Stimulated activated CD8-positive, alpha-beta memory T cell treated with anti-CD3 and anti-CD28 coated beads, Interleukin-2, amount 100 ng/mL, for 1 hour (primary cell): ENCODE measurements at places on chromosomes 2 and 18.

DNA sequence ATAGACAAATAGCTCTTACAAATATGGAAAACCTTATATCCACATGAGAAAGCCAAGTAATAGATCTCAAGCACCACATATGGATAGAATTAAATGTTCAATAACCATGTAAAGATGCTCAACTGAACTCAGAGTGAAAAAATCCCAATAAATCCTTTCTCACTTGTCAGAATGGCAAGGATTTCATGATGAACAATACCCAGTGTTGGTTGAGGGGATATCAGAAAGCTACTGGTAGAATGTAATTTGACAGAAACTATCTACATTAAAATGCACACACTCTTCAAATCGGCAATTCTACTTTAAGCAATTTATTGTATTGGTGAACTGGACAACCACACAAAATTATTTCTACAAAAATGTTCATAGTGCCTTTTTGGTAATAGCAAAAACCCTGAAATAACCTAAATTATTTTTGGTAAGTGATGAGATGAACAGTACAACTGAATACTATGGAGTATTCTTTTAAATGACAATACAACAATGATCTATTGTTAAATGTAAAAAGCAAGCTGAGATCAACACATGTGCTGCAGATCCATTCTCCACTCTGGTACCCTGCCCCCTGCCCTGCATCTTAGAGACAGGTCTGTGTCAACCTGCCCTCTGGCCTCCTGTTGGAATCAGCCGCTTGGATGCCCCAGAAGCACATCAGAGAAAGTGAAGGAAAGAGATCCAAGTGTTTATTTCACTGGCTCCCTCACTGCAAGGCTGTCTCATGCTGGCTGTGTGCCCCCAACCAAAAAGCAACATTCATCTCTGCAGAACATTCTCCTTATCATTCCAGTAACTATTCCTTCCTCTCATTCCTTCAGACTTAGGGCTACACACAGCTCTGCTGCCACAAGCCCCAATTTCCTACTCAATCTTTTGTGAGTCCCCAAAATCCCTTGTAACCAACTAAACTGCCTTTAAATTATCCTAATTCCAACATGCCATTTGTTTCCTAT is 442.5 kb downstream of the LRATD1 start:
- DNase-seq, result no peak

DNA sequence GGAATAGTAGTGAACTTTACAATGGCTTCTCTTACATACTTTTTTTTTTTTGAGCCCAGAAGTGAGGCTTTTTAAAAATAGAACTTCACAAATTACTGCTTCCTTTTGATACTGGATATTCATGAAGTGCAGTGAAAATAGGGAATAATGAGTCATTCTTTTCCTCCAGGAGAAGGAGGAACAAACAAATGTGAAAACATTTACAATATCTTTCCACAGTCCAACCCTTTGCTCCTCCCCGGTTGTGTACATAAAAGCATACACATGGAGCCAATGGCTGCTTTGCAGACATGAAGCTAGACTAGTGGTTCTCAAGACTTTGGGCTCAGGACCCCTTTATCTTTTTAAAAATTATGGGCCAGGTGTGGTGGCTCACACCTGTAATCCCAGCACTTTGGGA is 266.9 kb downstream of the GBX2 start:
- DNase-seq, result no peak

DNA sequence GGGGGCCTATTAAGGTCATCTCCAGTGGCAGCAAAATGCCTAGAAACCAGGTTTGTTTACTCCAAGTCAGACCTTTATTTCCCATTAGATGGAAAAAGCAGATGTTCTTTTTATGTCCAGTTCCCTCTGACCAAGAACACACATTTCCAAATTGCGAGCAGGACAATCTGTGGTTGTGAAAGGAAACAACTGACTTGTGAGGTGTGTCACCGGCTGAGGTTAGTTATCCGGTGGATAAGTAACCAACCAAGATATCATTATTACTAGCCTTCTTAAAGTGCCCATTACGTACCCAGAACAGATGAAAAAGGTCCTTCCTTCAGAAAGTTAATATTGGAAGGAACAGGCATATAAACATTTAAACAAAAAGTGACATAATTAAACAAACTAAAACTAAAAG is 112.9 kb downstream of the THADA start:
- no peak for DNase-seq

- no peak for DNase-seq
These were observed 38.3 kb upstream of the TEX51 start for GRCh38 chr2:126860385-126860784.

DNA sequence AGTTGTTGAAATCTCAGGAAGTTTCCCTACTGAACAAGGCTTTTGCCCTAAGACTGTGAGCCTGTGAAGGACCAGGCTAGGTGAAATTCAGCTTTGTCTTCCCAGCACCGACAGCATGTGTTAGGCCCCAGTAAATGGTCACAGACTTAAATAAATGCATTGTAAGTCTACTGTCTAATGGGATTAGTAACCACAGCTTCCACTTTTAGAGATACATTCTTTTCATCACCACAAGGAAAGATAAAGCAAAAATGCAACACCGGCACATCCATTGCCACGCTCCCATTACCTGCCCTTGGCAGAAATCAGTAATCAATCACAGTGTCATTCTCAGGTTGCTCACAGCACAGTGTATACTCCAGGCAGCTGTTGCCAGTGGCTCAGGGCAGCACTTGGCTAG is 59.3 kb downstream of the CRACDL start:
- DNase-seq, result no peak

- DNase-seq, result no peak
These were observed 170.1 kb upstream of the UNC80 start for GRCh38 chr2:209601497-209601896.

- DNase-seq, result no peak
These were observed 279.0 kb upstream of the CDH2 start for GRCh38 chr18:28455971-28456370.

GRCh38 chr18:67705748-67706147 is 189.2 kb upstream of the DSEL start:
- DNase-seq, result no peak

GRCh38 chr2:240632306-240632721 is 7.0 kb downstream of the GPR35 start:
- DNase-seq, result no peak

- DNase-seq, result no peak
These were observed 79.8 kb downstream of the XRCC5 start for GRCh38 chr2:216188956-216189355.

GRCh38 chr18:79781331-79781941 is 16.3 kb upstream of the KCNG2 start:
- DNase-seq, result no peak

GRCh38 chr2:119638246-119638645 is 40.8 kb upstream of the TMEM177 start:
- DNase-seq, result no peak

DNA sequence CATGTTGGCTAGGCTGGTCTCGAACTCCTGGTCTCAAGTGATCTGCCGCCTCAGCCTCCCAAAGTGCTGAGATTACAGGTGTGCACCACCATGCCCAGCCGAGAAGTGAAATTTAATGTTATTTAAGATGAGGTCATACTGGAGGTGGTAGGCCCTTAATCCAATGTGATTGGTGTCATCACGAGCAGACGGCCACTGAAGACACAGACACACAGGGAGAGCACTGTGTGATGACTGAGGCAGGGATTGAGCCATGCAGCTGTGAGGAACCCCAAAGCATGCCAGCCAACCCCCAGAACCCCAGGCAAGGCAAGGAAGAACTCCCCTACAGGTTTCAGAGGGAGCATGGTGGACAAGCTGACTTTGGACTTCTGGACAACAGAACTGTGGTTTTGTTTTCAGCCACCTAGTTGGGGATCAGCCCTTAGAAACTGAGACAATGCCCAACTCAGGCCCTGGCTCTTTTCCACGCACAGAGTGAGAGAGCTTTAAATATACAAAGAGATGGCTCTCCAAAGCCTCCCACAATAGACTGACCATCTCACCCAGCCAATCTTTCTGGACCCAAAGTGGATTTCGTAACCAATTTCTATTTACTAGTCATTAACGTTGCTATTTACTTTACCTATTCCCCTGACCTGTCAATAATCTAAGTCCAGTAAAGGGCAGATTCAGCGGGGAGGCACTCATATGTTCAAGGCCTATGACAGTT is 34.2 kb downstream of the TBC1D8 start:
- DNase-seq, result no peak

GRCh38 chr18:36420826-36421225 is 123.3 kb downstream of the FHOD3 start:
- DNase-seq, result no peak

DNA sequence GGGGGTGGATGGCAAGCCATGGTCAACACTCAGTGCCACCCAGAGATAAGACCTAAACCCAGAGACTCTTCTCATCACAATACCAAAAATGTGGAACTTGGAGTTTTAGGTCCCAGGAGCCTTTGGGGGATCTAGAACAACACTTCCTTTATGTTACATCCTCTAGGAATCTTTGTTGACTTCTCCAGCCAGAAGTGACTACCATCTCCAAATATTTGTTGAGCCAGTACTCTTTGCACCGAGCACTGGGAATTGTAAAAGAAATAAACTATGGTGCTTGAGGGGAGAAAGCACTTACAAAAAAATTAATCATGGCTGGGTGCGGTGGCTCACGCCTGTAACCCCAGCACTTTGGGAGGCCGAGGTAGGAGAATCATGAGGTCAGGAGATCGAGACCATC is 120.0 kb upstream of the TMEM200C start:
- DNase-seq, result no peak

- DNase-seq, result no peak
These were observed 11.4 kb upstream of the TRAPPC8 start for GRCh38 chr18:31954349-31954748.

DNA sequence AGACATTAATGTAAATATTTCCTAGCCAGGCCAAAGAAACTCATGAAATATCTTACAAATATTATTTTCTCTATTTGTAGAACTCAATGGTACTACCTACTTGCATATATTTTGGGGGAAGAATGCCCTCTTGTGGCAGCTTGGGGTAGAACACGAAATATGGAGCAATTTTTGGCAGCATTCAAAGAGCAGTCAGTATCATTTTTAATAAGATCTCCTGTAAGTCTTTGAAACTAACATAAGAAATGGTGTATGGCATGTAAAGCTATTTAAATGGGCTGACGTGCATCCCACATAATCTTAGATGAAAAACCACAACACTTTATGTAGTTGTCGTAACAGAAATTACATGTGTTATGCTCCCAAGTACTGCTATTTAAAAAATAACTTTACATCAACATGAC is 62.3 kb upstream of the CCDC195 start:
- DNase-seq, result peak; percentile 24

DNA sequence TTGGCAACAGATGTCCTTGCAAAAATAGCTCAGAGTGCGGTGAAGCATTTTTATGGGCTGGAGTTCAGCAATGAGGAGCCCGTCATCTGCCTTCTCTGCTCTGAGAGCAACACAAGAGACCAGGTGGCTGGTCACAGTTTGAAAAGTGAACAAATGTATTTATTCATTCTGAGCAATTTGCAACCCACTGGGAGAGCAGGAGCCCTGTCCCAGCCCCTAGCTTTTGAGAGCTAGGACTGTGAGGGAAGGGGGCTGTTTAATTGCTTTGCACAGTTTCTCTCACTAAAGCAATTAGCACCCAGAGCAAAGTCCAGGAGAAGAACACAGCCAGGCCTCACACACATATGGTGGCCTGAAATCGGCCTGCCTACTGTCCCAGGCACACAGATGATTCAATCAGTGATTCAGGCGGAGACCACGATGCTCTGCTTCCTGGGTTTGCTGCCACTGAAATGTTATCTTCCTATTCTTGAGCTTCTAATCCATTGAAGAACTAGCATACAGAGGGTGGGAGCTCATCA is 646.1 kb upstream of the ACVR2A start:
- no peak for DNase-seq

DNA sequence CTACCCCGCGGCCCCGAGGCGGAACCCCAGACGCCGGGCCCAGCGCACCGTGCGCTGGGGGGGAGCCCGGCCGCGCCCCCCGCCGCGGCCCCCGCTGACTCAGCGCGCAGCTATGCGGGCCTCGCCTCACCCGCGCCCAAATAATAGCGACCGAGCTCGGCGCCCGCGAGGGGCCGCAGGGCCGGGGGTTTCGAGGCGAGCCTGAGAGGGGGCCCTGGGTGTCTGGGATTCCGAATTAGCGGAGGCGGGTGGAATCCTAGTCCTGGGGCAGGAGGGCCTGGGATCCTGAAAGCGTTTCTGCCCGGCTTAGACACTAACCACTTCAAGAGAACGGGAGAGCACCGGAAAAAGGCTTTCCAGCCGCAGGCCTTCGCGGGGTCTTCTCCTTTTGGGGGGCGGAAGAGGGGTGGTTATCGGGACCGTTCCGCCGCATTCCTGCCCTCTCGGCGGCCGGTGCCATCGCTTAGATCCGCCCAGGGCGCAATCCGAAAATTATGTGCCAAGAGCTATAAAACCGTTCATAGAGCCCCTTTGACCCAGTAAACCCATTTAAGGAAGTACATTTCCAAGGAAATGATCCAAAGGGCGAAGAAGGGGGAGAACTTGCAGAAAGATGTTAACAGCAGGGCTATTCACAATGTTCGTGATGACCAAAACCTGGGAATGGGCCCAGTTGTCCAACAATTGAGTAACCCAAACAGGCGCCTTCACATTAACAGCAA is 681 bp upstream of the ROCK2 start:
- DNase-seq, result no peak

DNA sequence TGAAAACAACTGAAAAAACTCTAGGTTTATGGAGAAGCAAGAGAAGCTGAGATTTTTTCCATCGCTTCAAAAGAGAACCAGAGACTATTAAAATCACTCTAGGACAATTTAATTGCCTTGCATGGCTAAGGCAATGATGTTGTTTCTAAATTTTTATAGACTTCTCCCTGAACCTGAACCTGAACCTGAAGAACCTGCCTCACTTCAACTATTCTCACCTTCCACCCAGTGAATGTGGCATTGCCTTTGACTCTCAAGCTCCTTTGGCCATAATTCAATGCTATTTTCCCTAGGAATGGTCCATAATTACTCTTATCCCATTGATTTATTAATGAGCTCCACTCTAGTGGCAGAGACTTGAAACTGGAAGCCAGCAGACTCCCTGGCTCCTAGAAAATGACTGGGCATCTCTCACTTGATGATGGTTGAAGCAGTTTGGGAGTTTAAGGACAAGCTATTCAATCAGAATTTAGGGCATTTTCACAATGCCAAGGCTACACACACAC is 303.8 kb upstream of the UBE2E3 start:
- DNase-seq, result no peak
